ENCODE measurements at places on chromosomes 13 and 19.

GRCh38 chr19:16104722-16105121, 7.0 kb upstream of the RAB8A start:
- DNase-seq, result no peak

DNA sequence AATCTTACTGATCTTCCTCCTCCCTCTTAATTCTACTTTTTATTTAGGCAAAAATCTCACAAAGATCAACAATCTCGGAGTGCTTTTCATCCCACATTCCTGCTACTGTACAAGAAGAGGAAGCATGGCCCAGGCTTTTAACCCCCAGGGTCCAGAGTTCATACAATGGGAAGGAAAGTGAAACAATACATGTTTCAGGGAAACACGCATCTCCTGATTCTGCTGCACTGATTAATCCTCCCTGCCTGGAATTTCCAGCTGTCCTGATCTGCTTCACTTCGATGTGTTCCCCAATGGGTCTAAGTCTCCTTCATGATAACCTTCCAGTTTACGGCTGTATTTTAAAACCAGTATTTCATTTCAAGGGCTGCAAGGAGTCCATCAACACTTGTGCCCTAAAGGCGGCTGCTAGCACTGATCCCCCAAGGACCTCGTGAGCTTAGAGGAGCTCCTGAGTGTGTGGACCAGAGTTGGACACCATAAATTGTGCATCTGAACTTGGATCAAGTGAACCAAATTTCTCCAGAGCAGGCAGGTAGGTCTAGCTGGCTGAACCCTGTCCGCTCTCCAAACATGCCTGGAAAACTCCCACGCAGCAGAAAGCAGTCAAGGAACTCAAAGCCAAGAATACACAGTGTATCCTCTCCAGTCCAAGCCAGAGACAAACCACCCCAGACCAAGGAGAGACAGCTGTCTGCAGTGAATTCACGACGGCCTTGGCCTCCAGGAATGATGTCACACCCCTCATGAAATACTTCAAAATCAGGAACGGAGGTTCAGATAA, 44.3 kb downstream of the COL4A1 start:
- DNase-seq, result no peak

DNA sequence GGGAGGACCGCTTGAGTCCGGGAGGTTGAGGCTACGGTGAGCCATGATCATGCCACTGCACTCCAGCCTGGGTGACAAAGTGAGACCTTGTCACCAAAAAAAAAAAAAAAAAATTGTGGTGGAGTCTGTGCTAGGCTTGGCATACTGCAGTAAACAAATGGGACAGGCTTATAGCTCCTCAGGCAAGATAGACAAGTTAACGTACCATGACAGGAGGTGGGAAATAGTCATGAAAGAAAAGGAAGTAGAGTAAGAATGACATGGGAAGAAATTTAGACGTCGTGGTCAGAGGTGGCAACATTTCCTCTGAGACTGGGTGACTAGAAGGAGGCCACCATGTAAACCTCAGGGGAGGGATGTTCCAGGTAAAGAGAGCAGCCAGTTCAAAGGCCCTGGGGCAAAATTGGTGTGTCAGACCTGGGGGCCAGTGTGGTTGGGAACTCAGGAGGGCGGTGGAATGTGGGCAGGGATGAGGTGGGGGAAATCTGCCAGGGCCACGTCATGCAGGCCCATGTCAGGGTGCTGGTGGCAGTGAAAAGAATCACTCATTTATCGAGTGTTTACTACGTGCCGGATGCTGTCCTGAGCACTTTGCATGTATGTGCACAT, 5.6 kb downstream of the SNRPA start:
- no peak for DNase-seq

GRCh38 chr19:18477042-18477779, 39.3 kb upstream of the ISYNA1 start:
- DNase-seq, result no peak

DNA sequence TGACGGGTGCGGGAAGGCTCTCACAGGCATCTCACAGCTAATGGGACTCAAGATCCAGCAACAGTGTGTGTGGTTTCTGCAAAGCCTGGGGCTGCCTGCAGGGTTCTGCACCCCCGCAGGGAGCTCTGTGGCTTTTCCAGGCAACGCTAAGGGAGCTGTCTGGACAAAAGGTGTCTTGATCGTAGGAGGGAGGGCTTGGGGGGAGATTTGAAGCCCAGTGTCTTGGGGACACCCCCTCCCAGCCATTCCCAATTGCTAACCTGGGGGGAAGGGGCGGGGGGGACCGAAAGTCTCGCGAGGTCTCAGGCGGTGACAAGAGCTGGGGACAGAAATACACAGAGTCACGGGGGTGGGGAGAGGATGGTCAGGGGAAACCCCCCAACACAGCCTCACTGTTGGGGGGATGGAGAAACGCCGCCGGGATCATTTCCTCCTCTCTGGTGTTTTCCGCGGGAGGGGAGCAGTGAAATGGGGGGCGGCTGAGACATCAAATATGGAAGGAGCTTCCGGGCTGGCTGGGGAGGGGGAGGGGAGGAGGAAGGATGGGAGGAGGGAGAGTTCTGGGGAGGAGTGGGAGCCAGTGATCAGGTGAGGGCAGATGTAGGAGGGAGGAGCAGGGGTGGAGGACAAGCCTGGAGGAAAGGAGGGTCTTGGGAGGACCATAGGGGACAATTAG, 13.3 kb downstream of the KCNC3 start:
- DNase-seq, result no peak

DNA sequence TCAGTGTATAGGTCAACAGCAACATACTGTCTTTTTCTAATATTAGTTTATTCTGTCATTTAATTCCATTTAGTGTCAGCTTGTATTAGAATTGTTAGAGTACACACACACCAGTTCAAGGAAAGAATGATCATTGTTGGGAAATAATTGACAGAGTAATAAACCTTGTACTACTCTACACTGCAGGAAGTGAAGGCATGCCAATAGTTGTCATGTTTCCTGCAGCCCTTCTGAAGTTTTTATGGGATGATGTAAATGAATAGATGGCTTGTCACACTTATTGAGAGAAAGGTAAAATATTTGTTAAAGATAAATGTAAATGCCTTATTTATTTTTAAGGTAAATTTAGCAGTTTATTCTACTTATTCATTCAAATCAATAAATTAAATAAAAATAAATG, 306.9 kb upstream of the KLHL1 start:
- DNase-seq, result no peak

GRCh38 chr13:44574466-44574855, 1.7 kb downstream of the TSC22D1 start:
- no peak for DNase-seq

DNA sequence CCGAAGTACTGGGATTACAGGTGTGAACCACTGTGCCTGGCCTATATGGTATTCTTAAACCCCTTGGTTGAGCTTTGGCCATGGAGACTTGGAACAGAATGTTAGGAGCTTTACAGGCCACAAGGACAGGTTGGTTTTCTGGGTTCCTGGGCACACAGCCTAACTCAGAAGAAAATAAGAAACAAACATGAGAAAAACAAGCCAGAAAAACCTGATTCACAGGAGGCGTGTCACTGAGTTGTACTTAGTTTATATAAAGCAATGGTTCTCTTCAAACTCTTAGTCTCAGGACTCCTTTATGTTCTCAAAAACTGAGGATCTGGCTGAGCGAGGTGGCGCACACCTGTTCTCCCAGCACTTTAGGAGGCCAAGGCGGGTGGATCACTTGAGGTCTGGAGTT, 125.1 kb upstream of the SPATA13 start:
- DNase-seq, result no peak

GRCh38 chr19:46554161-46554560, 47.0 kb upstream of the CALM3 start:
- DNase-seq, result no peak

- no peak for DNase-seq
Observed at GRCh38 chr13:50125304-50125553, 110.0 kb downstream of the KCNRG start.

DNA sequence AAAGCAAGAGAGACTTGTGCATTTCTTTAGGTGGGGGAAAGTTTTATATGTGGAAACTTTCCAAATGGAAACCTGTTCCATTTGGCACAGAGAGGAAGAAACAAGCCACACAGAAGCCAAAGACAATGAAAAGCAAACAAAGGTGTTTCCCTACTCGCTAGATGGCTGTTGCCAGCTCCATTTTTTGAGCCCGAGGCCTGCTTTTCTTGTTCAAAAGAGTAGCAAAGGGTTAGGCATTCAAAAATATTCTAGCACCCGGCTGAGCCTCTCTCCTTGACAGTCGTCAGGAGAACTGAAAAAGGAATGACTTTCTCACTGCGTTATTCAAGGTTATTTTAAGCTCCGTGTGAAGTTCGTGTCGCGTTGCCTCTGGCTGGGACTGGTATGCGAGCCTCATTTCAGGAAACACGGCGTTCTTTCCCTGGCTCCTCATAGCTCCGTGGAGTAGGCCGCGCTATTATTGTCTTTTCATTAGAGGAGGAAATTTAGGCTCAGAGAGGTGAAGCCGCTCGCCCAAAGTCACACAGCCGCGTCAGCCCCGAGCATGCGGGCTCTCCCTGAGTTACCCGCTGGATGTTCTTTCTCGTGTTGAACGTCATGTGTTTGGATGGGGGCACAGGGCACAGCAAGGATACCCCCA, 7.6 kb downstream of the TRPM4 start:
- no peak for DNase-seq

- no peak for DNase-seq
Observed at GRCh38 chr19:13109361-13110098, 6.9 kb upstream of the LYL1 start.
